ENCODE measurements at places on chromosomes 5 and 9.

DNA sequence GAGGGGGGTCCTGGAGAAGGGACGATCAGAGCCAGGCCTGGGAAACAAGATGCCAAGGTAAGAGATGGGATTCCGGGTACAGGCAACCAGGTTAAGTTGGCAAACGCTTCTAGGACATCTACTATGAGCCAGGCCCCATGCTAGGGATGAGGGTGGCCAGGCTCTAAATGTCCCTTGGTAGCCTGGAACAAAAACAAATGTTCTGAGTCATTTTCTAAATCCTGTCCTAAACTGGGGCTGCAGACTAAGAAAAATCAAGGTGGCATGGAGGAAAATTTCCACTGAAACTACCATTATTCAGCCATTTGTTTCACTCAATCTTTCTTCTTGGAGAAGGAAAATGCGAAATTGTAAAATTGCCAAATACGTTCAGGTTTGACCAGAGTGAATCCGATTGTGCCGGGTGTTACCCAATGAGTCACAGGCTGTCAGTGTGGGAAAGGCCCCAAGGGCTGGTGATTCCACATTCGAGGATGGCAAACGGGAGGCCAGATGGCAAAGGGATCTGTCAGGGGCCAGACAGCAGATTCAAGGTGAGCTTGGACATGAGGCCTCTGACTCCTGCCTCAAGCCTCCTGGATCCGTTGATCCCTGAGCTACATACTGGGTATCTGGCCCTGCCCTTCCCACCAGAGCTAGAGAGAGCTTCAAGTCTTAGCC lies 57.6 kb downstream of the PAX5 start:
- no peak for DNase-seq

DNA sequence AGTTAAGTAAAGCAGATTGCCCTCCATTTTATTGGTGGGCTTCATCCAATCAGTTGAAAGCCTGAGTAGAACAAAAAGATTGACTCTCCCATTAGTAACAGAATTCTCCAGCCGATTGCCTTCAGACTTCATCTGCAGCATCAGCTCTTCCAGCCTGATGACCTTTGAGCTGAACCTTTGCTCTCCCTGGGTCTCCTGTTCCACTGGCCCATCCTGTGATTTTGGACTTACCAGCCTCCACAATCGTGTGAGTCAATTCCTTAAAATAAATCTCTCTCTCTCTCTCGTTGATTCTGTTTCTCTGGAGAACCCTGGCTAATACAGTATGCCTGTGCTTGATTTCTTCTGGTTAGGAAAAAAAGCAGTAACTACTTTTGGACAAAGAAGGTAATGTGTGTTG lies 121.9 kb downstream of the OSTF1 start:
- no peak for DNase-seq

DNA sequence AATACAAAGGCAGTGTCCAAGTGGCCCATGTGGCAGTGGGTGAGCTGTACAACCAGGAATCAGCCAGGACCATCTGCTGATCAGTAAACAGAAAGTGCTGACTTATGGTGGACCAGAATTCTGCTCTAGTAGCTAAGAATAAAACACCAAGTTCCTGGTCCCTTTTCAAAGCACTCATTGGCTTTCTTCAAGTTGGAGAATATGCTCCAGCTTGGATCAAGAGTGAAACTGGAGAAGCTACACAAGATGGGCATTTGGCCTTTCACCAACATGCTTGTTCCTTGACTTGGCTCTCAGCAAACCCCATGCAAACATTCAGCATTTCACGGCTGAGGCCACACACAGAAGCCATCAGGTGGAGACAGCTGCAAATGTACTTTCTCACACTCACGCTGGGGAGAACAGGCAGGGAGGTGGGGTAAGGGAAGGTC lies 32.1 kb downstream of the MARCHF3 start:
- DNase-seq, result no peak

DNA sequence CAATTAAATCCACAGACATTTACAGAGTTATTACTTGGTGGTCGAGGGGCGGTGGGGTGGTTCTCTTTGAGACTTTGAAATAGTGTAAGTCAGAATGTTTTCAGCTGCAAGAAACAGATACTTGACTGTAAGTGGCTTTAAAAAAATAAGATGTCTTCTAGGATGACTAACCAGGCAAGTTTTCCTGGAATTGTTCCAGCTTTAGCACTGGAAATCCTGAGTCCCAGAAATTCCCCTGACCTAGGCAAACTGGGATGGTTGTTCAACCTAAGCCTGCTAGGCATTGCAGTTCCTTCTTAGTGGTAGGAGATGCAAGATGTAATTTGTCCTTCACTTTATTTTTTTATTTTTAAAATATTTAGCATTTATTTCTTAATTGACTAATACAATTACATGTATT lies 169.5 kb upstream of the POC5 start:
- DNase-seq, result no peak
